ENCODE measurements at places on chromosomes 6 and 20.
A peak's percentile ranks its signal among the peaks of the same experiment; 100 is the strongest.

- DNase-seq, result no peak
These were observed 243.1 kb upstream of the RAB32 start for GRCh38 chr6:146300521-146300920.

- peak; percentile 62 for DNase-seq
These were observed 31.2 kb downstream of the PARD6B start for GRCh38 chr20:50762435-50763220.

DNA sequence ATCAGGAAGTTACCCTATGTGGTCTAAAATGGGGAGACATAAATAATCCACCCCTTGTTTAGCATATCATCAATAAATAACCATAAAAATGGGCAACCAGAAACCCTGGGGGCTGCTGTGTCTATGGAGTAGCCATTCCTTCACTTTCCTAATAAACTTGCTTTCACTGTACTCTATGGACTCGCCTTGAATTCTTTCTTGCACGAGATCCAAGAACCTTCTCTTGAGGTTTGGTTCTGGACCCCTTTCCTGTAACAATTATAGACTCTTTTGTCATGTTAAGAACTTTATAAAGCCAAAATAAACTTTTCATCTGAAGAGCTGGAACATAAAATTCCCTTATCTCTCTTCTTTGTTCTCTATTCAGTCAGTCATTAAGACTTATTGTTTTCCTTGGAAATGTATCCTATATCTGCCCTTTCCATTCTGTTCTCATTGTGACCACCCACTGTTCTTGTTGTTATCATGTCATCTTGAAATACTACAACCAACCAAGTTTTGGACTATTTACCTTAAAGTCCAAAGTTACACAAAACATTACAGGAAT, 29.3 kb upstream of the ZBTB24 start:
- DNase-seq, result no peak

DNA sequence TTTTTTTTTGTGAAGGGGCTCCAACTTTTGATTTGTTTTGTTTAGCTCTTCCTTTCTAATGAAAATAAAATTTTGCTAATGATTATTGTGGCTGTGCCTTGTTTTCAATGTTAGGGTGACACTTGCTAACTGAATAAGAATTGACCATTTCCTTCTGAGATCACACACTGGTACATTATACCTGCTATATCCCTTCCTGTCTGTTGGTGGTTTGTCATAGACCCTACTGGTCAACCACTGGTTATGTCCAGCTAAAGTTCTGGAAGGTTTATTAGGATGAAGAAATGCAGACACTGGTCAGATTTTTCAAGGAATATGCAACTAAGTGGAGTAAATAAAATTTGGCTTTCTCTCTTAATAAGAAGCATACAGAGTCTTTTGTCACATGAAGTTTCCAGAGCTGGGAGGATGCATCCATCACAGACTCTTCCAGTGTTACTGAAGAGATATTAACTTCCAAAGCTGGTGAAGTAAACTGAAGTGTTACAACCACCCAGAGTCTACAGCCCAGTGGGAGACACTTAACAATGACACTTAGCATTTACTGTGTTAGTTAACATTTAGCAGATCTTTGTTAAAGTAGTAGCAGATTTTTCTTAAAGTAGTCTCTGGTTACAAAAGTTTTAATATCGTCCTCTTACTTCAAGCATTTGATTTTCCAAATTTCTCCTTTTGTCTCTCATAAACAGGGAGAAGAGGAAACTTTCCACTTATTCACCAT, 19.7 kb upstream of the CALHM5 start:
- DNase-seq, result no peak

- DNase-seq, result no peak
These were observed 100.1 kb downstream of the SMLR1 start for GRCh38 chr6:130927305-130927704.

DNA sequence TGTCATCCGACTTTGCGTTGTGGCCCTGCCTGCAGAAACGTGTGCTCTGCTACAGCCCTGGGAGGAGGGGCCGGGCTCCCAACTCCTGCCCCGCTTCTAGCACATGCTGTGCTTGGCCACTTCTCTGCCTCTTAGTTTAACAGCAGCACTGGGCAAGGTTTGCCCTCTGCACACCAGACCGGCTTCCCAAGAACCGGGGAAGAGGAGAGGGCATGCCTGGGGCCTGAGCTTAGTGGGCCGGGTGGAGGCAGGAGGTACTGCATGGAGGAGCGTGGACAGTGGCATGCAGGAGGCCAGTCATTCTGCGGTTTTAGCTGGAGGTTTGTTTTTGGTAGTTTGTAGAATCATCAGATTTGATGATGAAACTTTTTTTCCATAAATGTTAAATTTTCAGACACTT, 45.5 kb downstream of the CEP43 start:
- no peak for DNase-seq

DNA sequence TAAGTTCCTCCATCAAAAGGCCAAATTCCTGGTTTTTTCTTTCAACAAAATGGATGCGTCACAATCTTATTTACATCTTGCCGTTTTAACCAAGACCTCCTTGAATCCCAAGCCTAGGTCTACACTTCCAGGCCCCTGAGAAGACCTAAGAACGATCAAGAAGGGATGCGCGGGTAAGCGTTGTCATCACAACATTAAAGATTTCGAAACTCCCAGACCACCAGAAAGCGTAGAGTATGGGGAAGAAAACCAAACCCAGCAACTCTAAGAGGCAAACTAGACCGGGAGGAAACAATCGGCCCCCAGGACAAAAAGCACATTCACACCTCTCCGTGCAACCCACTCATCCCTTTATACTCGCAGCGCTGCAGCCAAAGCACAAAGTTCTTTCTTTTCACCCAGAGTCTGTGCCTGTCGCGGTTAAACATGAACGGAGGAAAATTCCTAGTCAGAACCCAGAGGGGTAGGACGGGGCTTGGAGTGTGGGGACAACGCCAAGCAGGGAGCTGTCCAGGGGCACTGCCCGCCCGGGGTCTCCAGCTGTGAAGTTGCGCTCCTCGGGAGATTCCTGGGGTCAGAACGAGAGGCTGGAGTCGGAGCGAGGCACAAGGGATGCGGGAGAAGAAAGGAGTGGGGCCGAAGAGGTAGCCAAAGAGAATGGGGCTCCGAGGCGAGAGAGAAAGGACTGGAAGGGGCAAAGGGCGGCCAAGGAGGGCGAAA, 725 bp downstream of the OSER1 start:
- DNase-seq, result no peak

DNA sequence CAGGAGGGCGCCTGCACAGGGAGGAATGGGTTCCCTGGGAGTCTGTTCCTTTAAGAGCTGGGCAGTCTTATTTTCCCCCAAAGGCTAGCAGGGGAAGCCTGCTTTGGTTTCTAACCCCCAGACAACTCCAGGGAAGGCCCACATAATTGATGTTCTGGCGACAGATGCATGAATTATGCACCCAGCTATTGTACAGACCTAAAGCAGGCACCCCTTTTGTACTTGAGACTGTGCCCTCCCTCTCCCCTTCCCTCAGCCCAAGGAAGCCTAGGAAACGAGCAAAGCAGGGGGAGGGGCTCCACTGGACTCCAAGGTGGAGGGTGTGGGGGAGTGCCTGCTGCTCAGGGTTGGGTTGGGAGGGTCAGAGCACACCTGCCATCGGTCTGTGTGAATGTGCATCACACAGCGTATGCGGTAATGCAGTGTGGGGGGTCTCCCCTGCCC, 102.1 kb downstream of the KCNB1 start:
- no peak for DNase-seq

GRCh38 chr6:13682346-13682745, 29.3 kb downstream of the RANBP9 start:
- DNase-seq, result no peak

- no peak for DNase-seq
These were observed 2.7 kb upstream of the TRERF1 start for GRCh38 chr6:42454428-42454791.
